Jurkat, Clone E6-1 (cell line): ENCODE measurements at places on chromosomes 12 and 14.

GRCh38 chr14:105505101-105505500, 14.1 kb downstream of the TEDC1 start:
- no peak for DNase-seq

GRCh38 chr14:75699331-75699730, 38.3 kb downstream of the TTLL5 start:
- no peak for DNase-seq

- DNase-seq: no peak
Observed at GRCh38 chr14:55780156-55780946, 200.3 kb downstream of the KTN1 start.

DNA sequence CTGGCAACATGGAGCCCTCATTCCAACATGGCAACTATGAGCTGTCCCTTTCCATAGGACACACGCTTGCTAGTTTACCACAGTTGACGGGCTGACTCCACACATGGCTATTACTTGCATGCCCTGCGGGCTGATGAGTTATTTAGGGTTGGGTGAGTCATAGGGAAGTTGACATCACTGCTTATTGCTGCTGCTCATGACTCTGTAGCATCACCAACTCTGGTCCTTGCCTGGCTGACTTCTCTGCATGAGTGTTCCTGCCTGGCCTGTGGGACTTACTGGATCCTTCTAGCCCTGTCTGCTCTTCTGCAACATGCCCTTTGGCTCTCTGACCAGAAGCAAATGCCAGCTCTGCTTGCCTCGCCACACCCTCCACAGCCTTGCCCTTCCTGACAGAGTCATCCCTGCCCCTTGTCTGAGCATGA, 199.5 kb downstream of the ANO6 start:
- no peak for DNase-seq

DNA sequence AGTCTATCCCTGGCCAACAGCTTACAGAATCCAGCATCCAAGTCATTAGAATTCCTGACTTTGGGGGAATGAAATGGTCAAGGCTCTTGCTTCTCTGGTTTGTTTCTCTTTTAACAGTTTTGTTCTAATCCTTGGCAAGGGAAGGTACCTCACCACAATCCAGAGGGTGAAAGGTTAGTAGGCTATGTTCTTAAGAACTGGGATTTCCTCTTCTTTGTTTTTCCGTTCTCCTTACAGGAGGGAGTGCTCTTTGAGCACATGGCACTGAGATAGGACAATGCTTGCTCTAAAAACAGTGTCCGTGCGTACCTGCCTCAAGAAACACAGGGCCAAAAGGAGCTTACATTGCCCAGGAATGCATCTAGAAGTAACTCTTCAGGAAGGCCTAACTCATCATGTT, 156.6 kb downstream of the GCH1 start:
- no peak for DNase-seq

DNA sequence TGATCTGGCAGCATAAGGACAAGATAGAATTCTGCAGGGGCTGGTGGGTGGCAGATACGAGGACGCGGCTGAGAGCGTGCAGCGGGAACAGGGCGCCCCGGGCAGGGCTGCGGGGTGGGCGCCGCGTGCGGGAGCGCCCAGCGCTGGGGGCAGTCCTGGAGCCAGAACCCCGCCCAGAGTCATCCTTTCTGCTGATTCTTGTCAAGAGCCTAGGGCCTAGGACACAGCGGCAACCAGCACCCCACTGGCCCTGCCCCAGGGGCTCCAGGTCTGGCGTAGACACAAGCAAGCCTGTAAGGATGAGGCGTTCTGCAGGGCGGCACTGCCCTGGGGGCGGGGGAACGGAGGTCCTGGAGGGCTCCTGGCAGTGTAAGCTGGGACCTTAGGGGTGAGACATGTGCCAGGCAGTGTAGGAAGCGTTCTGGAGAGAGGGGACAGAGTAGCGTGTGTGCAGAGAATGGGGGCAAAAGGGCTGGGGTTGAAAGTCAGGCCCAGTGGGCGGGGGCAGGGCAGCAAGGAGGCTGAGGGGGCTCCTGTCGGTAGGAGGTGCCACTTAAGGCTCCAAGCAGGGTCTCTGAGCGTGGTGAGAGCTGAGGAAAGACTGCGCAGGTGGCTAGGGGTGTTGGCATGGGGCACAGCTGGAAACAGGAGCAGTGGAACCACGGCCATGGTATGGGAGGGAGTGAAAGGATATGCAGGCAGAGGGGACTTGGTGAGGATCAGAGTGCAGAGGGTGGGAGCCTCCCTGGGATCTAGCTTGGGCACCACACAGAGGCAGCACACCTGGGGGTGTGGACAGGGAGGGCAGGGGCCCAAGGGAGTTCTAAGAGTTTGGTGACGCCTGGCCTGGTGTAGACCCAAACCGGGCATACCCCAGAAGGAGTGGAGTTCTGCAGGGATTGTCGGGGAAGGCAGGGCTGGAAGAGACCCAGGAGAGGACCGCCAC, 845 bp upstream of the AHNAK2 start:
- DNase-seq: no peak

GRCh38 chr12:109871668-109872314, 8.6 kb downstream of the GLTP start:
- no peak for DNase-seq

DNA sequence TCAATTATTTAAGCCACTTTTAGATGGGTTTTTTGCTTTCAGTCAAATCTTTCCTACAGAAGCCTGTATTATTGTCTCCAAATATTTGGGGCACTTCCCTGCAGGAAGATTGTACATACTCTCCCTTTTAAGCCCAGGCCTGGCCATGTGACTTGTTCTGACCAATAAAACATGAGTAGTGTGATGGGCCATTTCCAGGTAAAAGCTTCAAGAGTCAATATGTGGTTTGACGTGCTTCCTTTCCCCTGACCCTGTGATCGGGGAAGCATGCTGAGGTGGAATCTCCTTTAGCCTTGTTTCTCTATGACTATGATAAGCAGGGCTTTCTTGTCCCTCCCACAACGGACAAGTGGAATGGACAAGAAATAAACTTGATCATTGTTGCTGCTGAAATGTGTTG, 14.2 kb upstream of the NIN start:
- DNase-seq: no peak

- no peak for DNase-seq
Observed at GRCh38 chr12:84636801-84637290, 275.8 kb downstream of the SLC6A15 start.

DNA sequence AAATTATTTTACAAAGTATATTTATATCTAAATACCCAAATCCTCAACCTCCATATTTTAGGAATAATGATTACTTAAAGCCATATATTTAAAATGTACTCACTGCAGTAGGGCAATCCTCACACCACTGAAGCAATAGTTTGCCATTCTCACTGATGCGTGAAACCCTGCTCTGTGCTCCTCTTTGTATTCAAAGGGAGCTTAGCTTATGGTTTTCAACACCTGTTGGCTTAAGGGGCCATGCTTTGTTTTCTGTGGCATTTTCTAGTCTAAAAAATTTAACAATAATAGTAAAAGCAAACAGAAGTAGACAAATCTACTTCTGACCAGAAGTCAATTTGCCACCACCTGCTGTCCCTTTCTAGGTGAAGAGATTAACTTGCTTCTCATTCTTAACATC, 294.6 kb downstream of the FLRT2 start:
- DNase-seq: no peak

DNA sequence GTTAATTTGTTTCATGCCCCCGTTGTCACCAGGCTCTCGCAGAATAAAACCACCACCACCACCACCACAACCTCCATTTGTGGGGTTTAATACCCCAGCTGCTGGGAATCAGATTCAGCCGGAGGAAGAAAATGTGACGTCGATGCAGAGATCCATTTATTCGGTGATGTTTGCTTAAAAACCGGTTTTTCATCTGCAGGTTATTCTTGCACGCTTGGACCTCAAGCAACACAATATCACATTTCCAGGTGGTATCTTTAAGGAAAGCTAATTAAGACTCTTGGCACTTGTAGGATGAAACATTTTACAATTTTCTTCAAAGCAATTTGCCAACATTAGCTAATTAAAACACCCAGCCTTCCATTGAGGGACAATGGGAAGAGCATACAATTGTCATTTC, 39.8 kb downstream of the SPRING1 start:
- no peak for DNase-seq

DNA sequence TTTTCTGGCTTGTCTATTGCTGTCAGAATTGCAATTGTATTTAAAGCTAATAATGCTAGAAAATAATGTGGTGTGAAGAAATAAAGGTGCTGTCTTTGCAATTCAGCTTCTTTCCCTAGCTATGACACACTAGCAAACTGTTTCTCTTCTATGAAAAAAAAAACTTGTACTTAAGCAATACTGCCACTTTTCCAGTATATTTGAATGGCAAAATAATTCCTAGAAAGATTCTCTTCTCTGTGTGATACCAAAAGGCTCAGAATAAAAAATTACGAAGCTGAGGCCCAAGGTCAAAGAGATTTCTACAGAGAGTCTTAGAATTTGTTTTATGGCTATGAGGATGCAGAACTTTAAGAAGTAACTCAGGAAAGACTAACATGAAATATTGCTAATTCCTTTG, 235.5 kb downstream of the ADAMTS20 start:
- DNase-seq: no peak

GRCh38 chr14:75138492-75138891, 11.6 kb upstream of the NEK9 start:
- DNase-seq: no peak

GRCh38 chr12:121036810-121037326, 2.2 kb downstream of the OASL start:
- no peak for DNase-seq

DNA sequence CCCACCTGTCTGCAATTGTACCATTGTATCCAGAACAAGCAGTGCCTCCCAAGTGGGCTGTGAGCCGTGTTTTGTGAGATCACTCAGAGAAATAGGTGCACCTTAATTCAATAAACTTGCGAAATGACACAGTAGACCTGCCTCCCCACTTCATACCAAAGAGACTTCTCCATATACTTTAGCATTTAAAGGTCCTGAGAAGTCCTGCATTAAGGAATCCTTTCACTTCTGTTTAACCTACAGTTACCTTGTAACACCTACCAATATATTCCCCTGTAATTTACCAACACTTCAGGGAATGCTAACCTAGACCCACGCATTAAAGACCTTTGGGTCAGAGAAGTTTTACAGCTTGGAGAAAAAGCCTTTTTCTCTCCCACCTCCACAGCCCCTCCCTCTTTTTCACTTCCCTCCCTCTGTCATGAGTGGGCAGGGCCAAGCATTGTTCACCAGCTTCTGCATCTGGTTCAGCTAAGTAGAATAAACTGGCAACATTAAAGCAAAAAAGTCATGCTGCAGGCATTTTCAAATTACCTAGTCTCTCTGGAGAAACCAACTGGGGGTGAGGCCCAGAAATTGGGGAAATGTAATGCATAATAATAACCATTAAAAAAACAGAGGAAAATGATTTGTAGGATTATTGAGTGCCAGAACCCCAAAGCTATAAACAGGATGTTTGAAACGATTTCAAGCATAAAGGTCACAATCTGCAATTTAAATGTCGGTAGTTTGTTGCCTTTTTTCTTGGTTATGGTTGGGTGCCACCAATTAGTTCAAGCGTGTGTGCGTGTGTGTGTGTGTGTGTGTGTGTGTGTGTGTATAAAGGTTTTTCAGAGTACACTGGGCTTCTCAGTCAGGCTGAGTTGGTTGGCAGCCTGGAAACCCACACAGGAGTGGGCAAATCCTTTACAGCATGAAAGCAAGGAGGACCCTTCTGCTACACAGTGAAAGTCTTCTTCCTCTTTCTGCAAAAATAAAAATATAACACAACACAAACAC, 13.7 kb upstream of the WSCD2 start:
- DNase-seq: no peak
